NCI-H510A treated with DMSO at 0.1 percent for 48 hours (cell line): ENCODE measurements at places on chromosomes 1 and 21.

- peak; percentile 43 for DNase-seq
Observed at GRCh38 chr1:99829269-99829668, 20.9 kb upstream of the AGL start.

DNA sequence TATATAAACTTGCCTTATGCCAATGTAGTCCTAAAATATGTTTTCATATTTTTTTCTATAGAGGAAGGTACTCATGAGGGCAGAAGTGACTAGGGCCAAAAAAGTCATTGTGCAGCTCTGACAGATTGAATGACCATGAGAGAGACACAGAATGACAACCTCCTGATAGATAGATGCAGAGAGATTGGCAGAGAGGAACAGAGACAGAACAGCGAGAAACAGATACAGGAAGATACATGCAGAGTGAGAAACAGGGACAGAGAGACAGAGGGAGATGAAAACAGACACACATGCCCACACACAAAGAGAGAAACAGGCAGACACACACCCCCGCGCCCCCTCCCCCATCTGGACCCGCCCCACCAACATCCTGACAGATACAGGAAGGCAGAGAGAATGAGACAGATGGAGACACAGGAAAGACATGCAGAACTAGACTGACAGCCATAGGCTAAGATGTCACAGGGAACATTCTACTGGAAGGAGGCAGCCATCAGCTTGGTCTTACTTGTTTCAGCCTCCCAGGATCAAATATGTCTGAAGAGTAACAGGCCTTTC, 211.1 kb downstream of the ST6GALNAC3 start:
- no peak for DNase-seq

- DNase-seq: no peak
Observed at GRCh38 chr1:232590744-232591082, 39.2 kb downstream of the SIPA1L2 start.

DNA sequence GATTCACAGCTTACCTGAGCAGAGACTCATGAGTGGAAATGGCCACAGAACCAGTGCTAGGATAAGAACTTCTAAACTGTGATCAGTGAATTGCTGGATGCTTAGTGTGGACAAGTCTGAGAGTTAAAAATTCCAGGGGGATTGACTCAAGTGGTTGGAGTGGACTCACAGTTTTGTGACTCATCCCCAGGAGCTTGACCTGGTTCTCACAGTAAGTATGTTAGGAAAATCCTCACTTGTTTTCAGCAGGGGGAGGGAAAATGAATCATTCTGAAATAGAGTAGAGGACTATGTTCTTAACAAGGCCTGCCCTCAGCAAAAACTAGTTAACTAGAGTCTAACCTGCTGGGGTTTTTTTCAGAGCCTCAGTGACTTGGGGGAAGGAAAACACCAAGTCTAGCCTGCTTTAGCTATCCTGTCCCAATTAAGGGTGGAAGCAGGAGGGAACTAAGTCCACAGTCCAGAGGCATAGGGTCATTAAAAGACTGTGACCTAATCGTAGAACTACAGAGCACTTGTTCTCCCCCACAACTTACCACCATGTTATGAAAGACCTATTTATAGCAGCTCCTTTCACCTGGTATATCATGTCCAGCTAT, 6.1 kb upstream of the CDC73 start:
- DNase-seq: no peak

- DNase-seq: no peak
Observed at GRCh38 chr1:114597949-114598348, 16.5 kb upstream of the BCAS2 start.

DNA sequence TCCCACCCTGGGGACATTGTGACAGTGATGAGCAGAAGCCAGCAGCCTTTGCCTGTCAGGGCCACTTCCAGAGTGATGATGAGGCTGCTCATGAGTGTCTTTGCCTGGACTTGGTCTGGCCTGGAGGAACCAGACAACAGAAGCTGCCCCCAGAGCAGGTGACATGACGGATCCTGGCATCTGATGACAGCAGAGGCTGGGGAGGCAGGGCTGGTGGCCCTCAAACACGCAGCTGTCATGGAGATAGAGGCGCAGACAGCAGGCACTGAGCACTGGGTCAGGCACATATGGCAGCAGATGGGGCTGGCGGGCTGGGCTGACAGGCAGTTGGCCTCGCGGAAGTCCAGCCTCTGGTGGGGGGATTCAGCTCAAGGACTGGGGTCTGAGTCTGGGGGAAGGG, 66.4 kb upstream of the STUM start:
- no peak for DNase-seq

- DNase-seq: no peak
Observed at GRCh38 chr21:36628106-36628505, 70.8 kb upstream of the SIM2 start.

- DNase-seq: no peak
Observed at GRCh38 chr1:182802006-182802803, 12.6 kb downstream of the NPL start.

DNA sequence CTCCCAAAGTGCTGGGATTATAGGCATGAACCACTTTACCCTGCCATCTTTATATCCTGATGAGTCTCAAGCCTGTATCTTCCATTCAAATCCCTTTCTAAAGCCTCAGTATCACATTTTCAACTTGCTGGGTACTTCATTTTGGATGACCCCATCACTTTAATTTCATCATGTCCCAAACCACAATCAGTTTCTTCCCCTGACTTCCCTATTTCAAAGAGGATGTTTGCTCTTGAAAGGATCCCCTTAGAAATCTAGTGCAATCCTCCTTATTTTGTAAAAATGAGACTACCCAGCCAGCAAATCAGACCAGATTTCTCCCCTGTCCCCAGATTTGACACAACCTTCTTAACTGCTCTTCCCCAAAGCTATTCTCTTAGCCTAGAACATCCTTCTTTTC, 7.0 kb upstream of the TRIT1 start:
- DNase-seq: no peak

DNA sequence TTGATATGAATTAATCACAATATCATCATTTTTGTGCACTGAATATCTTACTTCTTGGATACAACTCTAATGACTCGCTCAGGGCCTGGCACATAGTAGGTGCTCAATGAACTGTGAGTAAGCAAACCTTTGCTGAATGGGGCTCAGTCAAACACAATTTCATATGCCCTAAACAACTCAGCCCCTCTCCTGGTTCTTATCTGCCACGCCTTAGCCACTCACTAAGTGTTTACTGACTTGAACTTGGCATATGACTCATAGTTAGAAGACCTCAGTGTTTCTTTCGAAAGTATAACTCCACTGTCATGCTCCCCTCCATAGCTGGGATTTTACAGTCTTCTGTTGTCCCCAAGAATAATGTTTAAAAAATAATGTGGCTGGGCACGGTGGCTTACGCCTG, 4.8 kb upstream of the IFNLR1 start:
- DNase-seq: no peak

DNA sequence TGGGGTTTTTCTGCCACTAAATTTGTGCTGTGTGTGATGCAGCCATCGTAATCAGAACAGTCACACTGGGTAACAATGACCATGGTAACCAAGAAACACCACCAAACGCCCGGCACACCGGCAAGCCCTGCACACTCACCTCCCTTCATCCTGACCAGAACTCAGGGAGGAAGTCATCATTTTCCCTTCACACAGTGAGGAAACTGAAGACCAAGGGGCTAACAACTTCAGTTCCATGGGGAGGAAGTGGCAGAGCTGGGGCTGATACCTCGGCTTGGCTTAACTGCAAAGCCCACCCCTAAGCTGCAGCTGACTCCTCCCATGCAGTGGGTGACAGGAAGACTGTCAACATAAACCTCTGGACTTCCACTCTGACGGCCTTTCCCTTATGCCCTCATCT, 69.3 kb upstream of the BCAR3 start:
- no peak for DNase-seq

DNA sequence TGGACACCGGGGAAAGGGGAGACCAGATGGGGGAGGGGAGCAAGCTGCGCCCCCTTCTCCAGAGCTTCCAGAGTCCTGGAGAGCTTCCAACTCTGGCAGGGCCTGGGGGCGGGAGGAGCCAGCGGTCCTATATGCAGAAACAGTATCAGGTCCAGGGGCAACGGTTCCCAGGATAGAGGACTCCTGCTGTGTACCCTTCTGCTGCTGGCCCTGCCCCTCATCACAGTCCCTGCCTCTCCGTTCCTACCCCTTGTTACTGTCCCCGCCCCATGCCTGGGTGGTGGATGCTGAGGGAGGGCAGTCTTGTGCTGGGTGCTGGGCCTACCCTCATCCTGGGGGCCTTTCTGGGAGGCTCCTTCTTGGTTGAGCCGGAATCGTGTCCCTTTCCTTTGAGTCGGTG, 19.2 kb upstream of the PEX10 start:
- DNase-seq: no peak

DNA sequence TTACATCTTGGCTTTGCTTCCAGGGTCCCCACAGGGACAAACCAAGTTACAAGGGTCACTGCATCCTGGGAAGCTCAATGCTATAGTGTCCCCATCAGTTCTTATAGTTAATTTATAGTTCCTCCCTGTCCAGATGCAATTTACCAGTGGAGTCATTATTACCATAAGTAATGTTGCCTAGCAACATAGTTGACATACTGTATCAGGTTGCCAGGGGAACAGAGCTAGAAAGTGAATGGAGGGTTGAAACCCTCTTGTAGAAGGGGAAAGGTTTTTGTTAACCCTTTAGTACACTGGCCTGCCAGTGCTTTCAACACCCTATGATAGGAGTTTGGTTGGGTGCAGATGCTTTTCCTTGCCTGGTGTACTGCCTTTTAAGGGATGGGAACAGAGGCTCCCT, 34.3 kb upstream of the TTC4 start:
- DNase-seq: peak; percentile 63

DNA sequence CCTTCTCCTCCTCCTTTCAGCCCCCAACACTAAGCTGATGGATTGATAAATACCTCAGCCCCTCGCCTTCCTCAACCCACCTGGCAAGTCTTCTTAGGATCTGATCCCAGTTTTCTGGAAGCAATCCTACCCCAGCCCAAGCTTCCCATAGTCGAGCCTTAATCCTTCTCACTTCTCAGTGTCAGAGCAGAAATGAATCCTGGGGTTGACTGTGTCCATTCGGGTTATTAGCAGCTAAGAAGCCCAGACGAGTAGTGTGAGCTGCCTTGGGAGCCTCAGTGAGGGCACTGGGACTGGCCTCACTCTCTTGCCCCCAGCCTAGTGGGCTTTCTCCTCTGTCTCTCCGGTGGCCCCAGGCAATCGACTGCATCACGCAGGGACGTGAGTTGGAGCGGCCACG, 12.4 kb upstream of the PEAR1 start:
- DNase-seq: no peak

- DNase-seq: no peak
Observed at GRCh38 chr1:241202401-241202800, 154.6 kb downstream of the RGS7 start.

GRCh38 chr1:207241164-207241934, 80.1 kb upstream of the CD55 start:
- DNase-seq: no peak

- no peak for DNase-seq
Observed at GRCh38 chr1:97093741-97094140, 372.2 kb downstream of the PTBP2 start.

- DNase-seq: peak; percentile 59
Observed at GRCh38 chr21:41885341-41886024, 6.3 kb upstream of the PRDM15 start.

DNA sequence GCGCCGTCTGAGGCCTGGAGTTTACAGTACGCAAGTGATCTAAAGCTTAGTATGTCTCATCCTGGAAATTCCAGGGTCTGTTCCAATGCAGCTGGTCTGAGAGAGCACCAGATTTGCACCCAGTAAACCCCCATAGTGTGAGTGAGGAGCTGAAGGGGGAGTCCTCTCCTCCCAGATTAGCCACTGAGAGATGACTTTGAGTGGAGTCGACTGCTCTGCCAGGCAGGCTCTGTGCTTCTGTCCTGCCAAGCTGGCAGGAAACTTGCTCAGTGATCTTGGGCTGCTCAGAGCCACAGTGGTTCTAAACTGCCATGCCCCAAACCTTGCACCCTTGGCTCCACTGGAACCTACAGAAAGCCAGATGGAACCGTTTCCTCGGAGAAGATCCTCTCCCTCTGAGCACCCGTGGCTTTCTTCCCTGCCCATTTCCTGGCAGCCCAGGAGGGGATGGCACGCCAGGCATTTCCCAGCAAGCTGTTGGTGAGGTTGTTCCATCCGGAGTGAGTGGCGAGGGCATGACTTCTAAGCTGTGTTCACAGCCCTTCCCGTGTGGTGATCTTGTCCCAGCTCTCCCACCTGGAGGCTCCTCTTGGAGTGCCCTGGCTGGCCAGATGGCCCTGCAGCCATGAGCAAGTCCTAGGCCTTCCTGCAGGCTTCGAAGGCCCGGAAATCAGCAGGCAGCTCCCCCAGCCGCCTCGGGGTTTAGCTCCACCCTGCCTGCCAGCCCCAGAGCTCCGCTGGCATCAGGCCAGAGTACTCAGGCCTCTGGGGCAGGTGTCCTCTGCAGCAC, 125.9 kb upstream of the VAMP3 start:
- peak; percentile 100 for DNase-seq

DNA sequence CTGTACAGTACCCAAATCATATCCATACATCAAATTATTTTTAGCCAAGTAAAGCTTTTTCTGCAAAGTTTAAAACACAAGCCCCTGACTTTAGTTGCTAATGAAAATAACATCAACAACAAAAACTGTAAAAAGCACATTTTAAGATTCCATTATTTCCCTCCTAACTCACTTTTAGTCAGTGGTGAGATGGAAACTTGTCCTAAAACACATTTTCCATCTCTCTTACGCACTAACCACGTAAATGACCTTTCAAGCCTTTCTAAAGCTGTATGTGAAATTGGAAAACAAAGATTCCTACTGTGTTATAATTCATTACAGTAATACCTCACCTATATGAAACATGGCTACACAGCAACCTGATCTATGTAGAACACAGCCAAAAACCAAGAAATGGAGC, 77.5 kb downstream of the PTPN14 start:
- DNase-seq: no peak

DNA sequence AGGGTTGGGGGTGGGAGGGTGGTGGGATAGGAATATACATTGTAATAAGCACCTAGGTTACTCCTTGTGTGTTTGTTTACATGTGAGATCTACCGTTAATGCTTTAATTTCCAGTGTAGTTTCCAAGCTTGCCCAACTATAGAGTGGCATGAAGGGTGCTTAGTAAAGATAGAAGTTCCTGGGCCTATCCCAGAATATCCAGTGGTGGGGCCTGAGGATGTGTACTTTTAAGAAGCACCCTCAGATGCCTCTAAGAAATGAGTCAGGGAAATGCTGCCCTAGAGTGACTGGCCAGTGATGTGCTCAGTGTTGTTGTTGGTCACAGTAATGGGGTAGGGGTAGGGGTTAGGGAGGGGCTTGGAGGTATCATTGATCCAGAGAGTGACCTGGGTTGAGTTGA, 141.3 kb downstream of the TSEN15 start:
- DNase-seq: no peak
